A549 treated with DMSO at 1 μM for 4 hours (cell line): ENCODE measurements at places on chromosomes 2 and 18. TPM values are rescaled to one million over a fixed set of nuclear protein-coding genes. Genes with fewer than 3 reads are reported as not detected.

Gene HK2
- total RNA-seq, result 1.2 to 2.3 TPM (median 1.3 TPM) in 5 replicates

Gene CTAGE1
- not detected in 5 replicates for total RNA-seq

Gene STARD6
- not detected in 5 replicates for total RNA-seq

Gene PLB1
- 1.1 to 2.0 TPM (median 1.6 TPM) in 5 replicates for total RNA-seq

Gene ESPNL
- total RNA-seq, result 0.06 to 0.46 TPM (median 0.18 TPM) in 5 replicates

Gene GPBAR1
- total RNA-seq, result 0.07 to 0.23 TPM (median 0.15 TPM) in 5 replicates

Gene TP53I3
- 170 to 198 TPM (median 189 TPM) in 5 replicates for total RNA-seq
